Smooth muscle cell of trachea (primary cell): ENCODE measurements at places on chromosomes 6 and 20. TPM values are rescaled to one million over a fixed set of nuclear protein-coding genes. Genes with fewer than 3 reads are reported as not detected.

The SLC17A5 gene
- 38.4 and 38.5 TPM in 2 replicates for total RNA-seq

The TRIM15 gene
- total RNA-seq, result not detected in 2 replicates

The PPP1R18 gene
- 46.5 and 75.9 TPM in 2 replicates for total RNA-seq

The PRKN gene
- 4.1 and 7.4 TPM in 2 replicates for total RNA-seq

The RRAGD gene
- total RNA-seq, result 0.58 and 1.3 TPM in 2 replicates

The GPX5 gene
- not detected in 2 replicates for total RNA-seq

The DPPA5 gene
- not detected in 2 replicates for total RNA-seq

The ZNF184 gene
- 7.8 and 11.8 TPM in 2 replicates for total RNA-seq

The PTPRK gene
- total RNA-seq, result 52.5 and 75.4 TPM in 2 replicates

The GSTA3 gene
- total RNA-seq, result not detected in 2 replicates

The LY6G6F gene
- total RNA-seq, result not detected in 2 replicates

The HSPA12B gene
- 2.6 and 5.1 TPM in 2 replicates for total RNA-seq

The TULP1 gene
- total RNA-seq, result 0.17 TPM in 1 of 2 replicates, not detected in the other

The CCN6 gene
- not detected in 2 replicates for total RNA-seq

The CST3 gene
- total RNA-seq, result 254 and 383 TPM in 2 replicates

The ADTRP gene
- 1.0 and 2.3 TPM in 2 replicates for total RNA-seq

The TMEM200A gene
- 44.5 and 62.5 TPM in 2 replicates for total RNA-seq

The SAMD3 gene
- total RNA-seq, result 2.0 and 5.1 TPM in 2 replicates

The SLC16A10 gene
- not detected in 2 replicates for total RNA-seq

The HLA-B gene
- total RNA-seq, result 301 and 427 TPM in 2 replicates

The C6orf58 gene
- 0.15 TPM in 1 of 2 replicates, not detected in the other for total RNA-seq

The JPH2 gene
- total RNA-seq, result under 0.01 and 0.50 TPM in 2 replicates

The AVP gene
- not detected in 2 replicates for total RNA-seq

The FAM83C gene
- not detected in 2 replicates for total RNA-seq

The TFAP2A gene
- under 0.01 and 0.29 TPM in 2 replicates for total RNA-seq

The EHMT2 gene
- total RNA-seq, result 62.0 and 93.5 TPM in 2 replicates

The PRSS16 gene
- not detected in 2 replicates for total RNA-seq

The SYTL3 gene
- 4.9 and 7.4 TPM in 2 replicates for total RNA-seq

The RNF39 gene
- total RNA-seq, result under 0.01 TPM in 1 of 2 replicates, not detected in the other

The WFDC10A gene
- not detected in 2 replicates for total RNA-seq

The ABHD16A gene
- 47.6 and 58.2 TPM in 2 replicates for total RNA-seq

The ID1 gene
- 80.6 and 268 TPM in 2 replicates for total RNA-seq

The COL19A1 gene
- total RNA-seq, result 0.33 TPM in 1 of 2 replicates, not detected in the other

The HLA-DRB5 gene
- 0.15 TPM in 1 of 2 replicates, not detected in the other for total RNA-seq

The OXT gene
- total RNA-seq, result not detected in 2 replicates

The HUS1B gene
- 0.99 and 1.2 TPM in 2 replicates for total RNA-seq

The MCHR2 gene
- not detected in 2 replicates for total RNA-seq

The TDP2 gene
- total RNA-seq, result 42.7 and 44.4 TPM in 2 replicates
